GM23248 (cell line): ENCODE measurements at places on chromosomes 5 and 9.

- H3K4me3 ChIP-seq: no peak overlapping the region
- no peaks in the 10 kb centered on the region for H3K4me1 ChIP-seq
- H3K36me3 ChIP-seq: no peaks in the 10 kb centered on the region
- no peak overlapping the region for H3K27ac ChIP-seq
Observed at GRCh38 chr5:112847306-112847705, 13.8 kb upstream of the SRP19 start.

- DNase-seq: no peak
- H3K4me1 ChIP-seq: no peaks in the 10 kb centered on the region
- H3K27me3 ChIP-seq: no peaks in the 10 kb centered on the region; the same call in 1 of the 2 replicates
- H3K4me3 ChIP-seq: no peak overlapping the region
Observed at GRCh38 chr5:107619781-107620180, 51.0 kb downstream of the EFNA5 start.

DNA sequence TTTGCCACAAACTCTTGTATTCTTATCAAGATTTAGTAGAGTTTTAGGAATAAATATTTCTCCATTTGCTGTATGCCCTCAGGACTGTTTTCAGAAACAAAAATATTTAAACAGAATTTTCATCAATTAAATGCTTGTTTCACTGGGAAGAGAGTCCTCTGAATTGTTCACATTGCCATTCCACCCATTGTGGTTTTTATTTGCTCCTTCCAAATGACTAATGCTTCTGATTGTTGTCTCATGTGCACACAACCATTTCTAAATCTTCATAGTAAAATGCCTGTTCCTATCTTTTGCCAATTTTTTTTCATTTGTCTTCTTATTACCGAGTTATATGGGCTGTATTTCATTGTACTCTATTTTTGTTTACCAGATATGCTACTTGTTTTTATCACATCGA is 10.6 kb downstream of the MARCOL start:
- no peaks in the 10 kb centered on the region for H3K27me3 ChIP-seq
- no peak overlapping the region for H3K27ac ChIP-seq
- no peaks in the 10 kb centered on the region for H3K4me1 ChIP-seq
- DNase-seq: no peak
- no peak overlapping the region for H3K4me3 ChIP-seq
- no peaks in the 10 kb centered on the region for H3K36me3 ChIP-seq

DNA sequence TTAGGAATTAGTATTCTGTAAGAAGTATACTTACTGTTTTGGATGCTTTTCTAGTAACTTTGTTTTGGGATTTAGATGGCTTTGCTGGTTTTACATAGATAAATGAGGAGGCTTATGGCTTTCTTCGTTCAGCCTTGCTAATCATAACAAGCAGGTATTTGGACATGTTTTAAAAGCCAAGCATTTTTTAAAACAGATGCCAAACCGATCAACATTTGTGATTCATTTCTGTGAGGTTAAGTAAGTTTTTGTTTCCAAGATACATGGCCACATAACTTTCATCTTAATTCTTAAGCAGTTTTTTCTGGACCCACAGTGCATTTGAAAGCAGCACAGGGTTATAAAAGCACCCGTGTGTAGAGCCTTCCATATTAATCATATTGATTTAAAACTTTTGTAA is 21.7 kb downstream of the TARS1 start:
- no peak overlapping the region for H3K27ac ChIP-seq
- peaks cover 2% of the 10 kb centered on the region for H3K4me1 ChIP-seq
- DNase-seq: no peak
- H3K4me3 ChIP-seq: no peak overlapping the region
- peaks cover 97% of the 10 kb centered on the region for H3K36me3 ChIP-seq
- H3K27me3 ChIP-seq: no peaks in the 10 kb centered on the region

DNA sequence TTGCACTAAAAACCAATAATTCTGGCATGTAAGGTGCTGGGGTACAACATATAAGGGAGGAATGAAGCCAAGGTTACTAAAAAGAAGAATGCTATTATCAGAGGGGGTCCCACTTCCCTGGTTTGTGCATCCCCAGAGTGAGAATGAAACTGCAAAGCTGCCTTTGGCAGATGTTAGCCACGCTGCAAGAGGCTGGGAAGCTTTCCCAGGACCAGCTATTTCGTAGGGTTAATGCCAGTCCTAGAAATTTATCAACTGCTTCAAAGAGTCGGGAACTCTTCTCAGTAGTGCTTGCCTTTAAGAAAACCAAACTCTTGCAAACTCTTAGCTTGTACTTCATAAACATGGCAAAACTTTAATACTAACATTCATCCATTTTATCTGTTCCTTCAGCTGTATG is 87.5 kb upstream of the NR5A1 start:
- H3K4me3 ChIP-seq: no peak overlapping the region
- no peaks in the 10 kb centered on the region for H3K36me3 ChIP-seq
- H3K27me3 ChIP-seq: no peaks in the 10 kb centered on the region
- no peak for DNase-seq

DNA sequence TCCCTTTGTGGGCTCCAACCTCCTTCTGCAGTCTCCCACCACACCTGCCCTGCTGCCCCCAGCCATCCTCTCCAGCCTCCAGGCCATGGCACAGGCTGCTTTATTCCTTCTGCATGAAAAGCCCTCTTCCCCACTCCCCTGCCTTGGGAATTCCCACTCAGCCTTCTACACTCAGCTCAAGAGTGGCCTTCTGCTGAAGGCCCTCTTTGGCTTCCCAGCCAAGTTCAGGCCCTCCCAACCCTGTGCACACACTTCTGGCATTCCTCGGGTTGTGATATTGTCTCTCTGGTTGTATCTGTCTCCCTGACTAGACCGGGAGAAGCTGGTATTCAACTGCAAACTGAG is 5.7 kb downstream of the SHB start:
- peaks cover 26% of the 10 kb centered on the region for H3K4me1 ChIP-seq
- DNase-seq: no peak
- H3K4me3 ChIP-seq: no peak overlapping the region
- peak overlapping the region; percentile 11; the same call in 1 of the 2 replicates for H3K27ac ChIP-seq
- no peaks in the 10 kb centered on the region for H3K27me3 ChIP-seq

DNA sequence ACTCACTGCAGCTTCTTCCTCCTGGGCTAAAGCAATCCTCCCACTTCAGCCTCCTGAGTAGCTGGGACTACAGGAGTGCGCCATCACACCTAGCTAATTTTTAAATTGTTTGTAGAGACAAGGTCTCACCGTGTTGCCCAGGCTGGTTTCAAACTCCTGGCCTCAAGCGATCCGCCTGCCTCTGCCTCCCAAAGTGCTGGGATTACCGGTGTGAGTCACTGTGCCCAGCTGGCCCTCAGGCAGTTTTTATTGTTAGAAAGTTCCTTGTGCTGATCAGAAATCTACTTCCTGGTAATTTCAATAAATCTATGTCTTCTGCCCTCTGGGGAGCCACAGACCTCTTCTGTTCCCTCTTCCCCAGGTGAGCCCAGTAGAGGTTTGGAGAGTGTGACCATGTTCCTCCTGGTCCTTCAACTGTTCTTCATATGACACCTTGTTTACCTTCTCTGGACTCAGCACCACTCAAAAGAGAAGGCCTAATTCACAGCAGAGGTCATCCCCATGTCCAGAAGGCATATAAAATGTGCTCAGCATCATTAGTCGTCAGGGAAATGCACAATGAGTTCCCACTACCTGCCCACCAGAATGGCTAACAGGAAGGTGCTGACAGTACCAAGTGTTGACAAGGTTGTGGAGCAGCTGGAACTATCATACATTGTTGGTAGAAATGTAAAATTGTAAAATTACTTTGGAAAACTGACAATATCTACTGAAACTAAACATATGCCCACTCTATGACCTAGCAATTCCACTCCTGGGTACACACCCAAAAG is 10.4 kb downstream of the TMOD1 start:
- peaks cover 10% of the 10 kb centered on the region for H3K27me3 ChIP-seq
- H3K27ac ChIP-seq: no peak overlapping the region
- no peak overlapping the region for H3K4me3 ChIP-seq
- no peak for DNase-seq
- no peaks in the 10 kb centered on the region for H3K4me1 ChIP-seq
- no peaks in the 10 kb centered on the region for H3K36me3 ChIP-seq

GRCh38 chr5:58505971-58506640 is 14.9 kb downstream of the GAPT start:
- no peak overlapping the region for H3K27ac ChIP-seq
- H3K4me1 ChIP-seq: no peaks in the 10 kb centered on the region
- no peak for DNase-seq
- 0 out of 2 replicates have a peak, but pooled peaks cover 11% of the 10 kb centered on the region for H3K27me3 ChIP-seq
- H3K36me3 ChIP-seq: no peaks in the 10 kb centered on the region
- H3K4me3 ChIP-seq: no peak overlapping the region

DNA sequence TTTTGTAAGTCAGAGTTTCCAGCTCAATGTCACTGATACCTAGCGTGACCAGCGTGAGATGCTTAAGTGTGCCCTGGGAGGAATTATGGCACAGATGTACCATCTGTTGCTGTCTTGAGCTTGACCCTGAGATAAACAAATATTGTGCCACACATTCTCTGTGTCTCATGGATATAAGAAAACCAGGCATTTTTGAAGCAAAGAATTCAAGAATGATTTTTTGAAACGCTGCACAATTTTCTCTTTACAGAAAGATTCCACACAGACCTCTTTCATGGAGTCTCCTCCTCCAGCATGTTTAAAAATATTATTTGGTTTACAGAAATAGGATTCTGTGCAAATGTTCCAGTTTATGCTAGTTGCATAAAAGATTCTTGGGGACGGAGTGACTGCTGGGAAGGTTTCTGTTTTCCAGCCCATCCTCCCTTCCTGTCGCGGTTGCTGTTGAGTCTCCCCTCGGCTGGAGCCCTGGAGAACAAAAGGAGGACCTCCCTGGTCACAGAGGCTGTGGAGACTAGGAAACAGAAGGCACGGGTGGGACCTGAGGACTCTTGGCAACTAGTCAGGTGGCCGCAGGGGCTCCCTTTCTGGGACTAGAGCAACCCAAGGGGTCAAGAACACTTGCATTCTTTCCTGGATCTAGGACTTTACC is 120.8 kb downstream of the RASGRF2 start:
- no peak for DNase-seq
- no peak overlapping the region for H3K27ac ChIP-seq
- H3K36me3 ChIP-seq: no peaks in the 10 kb centered on the region
- no peaks in the 10 kb centered on the region for H3K27me3 ChIP-seq

GRCh38 chr5:150140830-150141229 is 14.8 kb downstream of the PDGFRB start:
- DNase-seq: peak; percentile 36
- H3K27me3 ChIP-seq: no peaks in the 10 kb centered on the region
- peaks cover 86% of the 10 kb centered on the region for H3K4me1 ChIP-seq
- H3K27ac ChIP-seq: peak overlapping the region; percentile 94
- H3K4me3 ChIP-seq: no peak overlapping the region

DNA sequence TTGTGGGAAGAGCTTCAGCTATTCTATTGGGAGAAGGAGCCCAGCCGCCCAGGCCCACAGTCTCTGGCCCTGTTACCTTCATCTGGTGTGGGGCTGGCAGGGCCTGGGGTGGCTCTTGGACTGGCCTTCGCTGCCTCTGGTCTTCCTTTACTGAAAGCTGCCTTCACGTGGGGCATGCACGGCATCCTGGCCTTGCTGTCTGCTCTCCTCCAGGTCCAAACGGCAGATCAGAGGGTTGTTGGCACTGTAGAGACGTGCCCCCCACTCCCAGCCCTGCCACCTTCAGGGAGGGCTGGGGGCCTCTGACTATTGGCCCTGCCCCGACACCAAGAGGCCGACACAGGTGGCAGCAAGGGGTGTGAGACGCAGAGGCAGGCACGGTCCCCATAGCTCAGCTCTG is 291.3 kb upstream of the IRX1 start:
- no peak overlapping the region for H3K27ac ChIP-seq
- H3K27me3 ChIP-seq: no peaks in the 10 kb centered on the region
- DNase-seq: no peak
- H3K4me3 ChIP-seq: no peak overlapping the region

DNA sequence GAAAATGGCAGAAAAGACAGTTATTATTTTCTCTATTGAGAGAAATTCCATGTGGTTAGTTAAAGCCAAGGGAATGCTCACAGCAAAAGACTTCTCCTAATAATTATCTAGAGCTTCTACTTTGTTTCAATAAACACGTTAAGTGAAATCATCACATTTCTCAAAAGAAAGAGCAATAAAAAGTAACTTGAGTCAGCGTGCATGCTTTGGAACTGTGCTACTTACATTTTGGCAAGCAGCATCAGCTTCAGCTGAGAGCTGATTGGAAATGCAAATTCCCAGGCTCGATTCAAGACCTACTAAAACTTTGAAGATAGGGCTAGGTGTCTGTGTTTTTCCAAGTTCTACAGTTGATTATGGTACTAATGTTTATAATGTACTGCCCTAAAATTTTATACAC is 132.1 kb downstream of the CDH18 start:
- peaks cover 40% of the 10 kb centered on the region for H3K4me1 ChIP-seq
- H3K27me3 ChIP-seq: no peaks in the 10 kb centered on the region
- no peaks in the 10 kb centered on the region for H3K36me3 ChIP-seq
- peak overlapping the region; percentile 3; the same call in 1 of the 2 replicates for H3K4me3 ChIP-seq

- H3K4me3 ChIP-seq: no peak overlapping the region
- H3K36me3 ChIP-seq: no peaks in the 10 kb centered on the region
- H3K27ac ChIP-seq: no peak overlapping the region
Observed at GRCh38 chr9:73034962-73035361, 82.1 kb upstream of the ALDH1A1 start.

DNA sequence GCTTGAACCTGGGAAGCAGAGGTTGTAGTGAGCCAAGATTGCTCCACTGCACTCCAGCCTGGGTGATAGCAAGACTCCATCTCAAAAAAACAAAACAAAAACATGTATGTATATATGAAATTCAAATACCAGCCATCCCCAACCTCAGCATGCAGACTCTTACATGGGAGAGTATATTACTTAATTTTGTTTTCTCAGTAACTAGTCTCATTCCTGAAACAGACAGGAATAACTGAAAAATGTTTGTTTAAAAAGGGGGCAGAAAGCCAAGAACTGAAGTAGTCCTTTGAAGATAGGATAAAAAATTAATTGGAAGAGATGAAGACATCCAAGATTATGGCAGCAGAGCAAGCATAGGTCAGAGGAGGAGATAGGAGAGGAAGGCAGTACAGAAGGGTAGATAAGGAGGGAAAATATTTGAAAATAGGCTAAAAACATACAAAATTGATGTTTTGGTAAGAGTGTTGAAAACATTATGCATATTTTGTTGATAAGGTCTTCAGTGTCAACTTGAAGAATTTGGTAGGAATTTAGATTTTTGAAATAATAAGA is 309.9 kb downstream of the MAT2B start:
- no peak overlapping the region for H3K4me3 ChIP-seq
- no peaks in the 10 kb centered on the region for H3K36me3 ChIP-seq
- H3K27me3 ChIP-seq: no peaks in the 10 kb centered on the region
- no peaks in the 10 kb centered on the region for H3K4me1 ChIP-seq
- DNase-seq: no peak
- H3K27ac ChIP-seq: no peak overlapping the region

- no peak for DNase-seq
- H3K4me1 ChIP-seq: no peaks in the 10 kb centered on the region
- H3K4me3 ChIP-seq: no peak overlapping the region
- no peak overlapping the region for H3K27ac ChIP-seq
Observed at GRCh38 chr9:114494776-114495569, 10.3 kb downstream of the WHRN start.

- peaks cover 12% of the 10 kb centered on the region; the same call in 1 of the 2 replicates for H3K36me3 ChIP-seq
- H3K27me3 ChIP-seq: no peaks in the 10 kb centered on the region
- no peak overlapping the region for H3K4me3 ChIP-seq
- peaks cover 13% of the 10 kb centered on the region for H3K4me1 ChIP-seq
- H3K27ac ChIP-seq: no peak overlapping the region
Observed at GRCh38 chr9:122376796-122377195, 6.0 kb downstream of the PTGS1 start.

GRCh38 chr9:19162956-19163355 is 35.7 kb upstream of the PLIN2 start:
- H3K36me3 ChIP-seq: no peaks in the 10 kb centered on the region
- H3K27ac ChIP-seq: peak overlapping the region; percentile 91; the same call in 1 of the 2 replicates
- no peak overlapping the region for H3K4me3 ChIP-seq
- H3K27me3 ChIP-seq: no peaks in the 10 kb centered on the region
- H3K4me1 ChIP-seq: peaks cover 23% of the 10 kb centered on the region
- DNase-seq: peak; percentile 72
